ENCODE measurements at places on chromosomes 6 and 20.

- no peak for DNase-seq
Observed at GRCh38 chr6:87538510-87539260, 51.1 kb downstream of the RARS2 start.

GRCh38 chr20:62405108-62405980, 1.7 kb downstream of the CABLES2 start:
- no peak for DNase-seq

GRCh38 chr6:48818052-48818412, 645.0 kb downstream of the MMUT start:
- DNase-seq, result no peak

- no peak for DNase-seq
Observed at GRCh38 chr6:170211404-170212025, 79.4 kb downstream of the DLL1 start.

- DNase-seq, result no peak
Observed at GRCh38 chr6:76706631-76707030, 634.2 kb upstream of the IMPG1 start.

- no peak for DNase-seq
Observed at GRCh38 chr6:169339025-169339424, 85.4 kb upstream of the THBS2 start.

GRCh38 chr6:159114569-159114968, 54.6 kb upstream of the FNDC1 start:
- no peak for DNase-seq

DNA sequence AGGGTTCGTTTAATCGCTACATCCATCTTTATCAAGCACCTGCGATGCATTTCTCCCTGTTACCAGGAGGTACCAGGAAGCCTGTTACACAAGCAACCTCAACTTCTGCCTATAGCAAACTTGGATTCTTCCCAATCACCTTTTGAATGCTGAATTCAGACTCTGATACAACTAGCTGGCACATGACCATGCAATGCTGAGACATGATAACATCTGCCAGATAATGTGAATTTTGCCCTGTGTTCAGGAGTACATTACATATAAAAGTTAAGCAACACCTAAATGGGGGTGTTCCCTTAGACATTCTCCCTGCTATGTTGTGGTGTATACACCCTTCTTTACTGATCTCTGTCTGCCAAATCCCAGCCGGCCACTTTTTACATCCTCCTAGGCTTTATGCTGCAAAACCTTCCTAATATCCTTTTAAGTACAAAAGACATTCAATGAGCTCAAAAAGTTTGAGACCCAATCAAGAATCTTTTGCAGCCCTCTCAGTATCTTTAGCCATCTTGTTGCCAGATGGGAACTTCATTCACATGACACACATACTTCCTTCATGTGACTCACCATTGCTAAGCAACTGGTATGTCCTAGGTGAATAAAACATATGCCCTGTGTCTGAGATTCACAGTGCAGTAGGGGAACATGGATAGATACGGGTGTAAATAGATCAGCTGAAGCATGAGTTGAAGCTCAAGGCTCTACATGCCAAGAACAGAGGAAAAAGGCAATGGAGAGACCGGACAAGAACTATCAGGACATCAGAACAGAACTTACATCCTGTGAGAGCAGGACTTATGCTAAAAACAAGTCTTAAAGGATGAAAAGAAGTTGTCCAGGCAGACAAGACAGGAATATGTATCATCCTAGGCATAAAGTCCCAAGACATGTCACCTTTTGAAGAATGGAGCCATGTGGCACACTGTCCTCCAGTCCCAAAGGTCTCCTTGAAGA, 84.3 kb downstream of the ZHX3 start:
- no peak for DNase-seq

GRCh38 chr6:155611742-155612141, 156.1 kb upstream of the NOX3 start:
- no peak for DNase-seq

- DNase-seq, result no peak
Observed at GRCh38 chr20:63968928-63969760, 586 bp downstream of the ZNF512B start.

DNA sequence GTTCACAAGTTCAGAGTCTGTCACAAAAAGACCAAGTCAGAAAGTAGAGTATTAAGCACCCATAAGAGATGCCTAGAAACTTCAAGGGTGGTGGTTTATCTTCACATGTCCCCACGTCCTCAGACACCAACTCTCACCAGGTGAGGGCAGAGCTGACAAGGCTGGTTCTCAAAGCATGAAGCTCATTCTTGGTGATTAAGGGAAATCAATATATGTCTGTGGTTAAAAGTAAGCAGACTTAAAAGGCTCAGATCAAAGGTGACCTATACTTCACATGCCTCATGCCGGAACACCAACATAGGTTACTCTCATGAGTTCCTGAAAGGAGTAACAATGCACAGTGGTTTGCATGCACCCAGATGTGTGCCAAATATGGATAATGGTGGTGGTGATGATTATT, 27.0 kb downstream of the IL17A start:
- DNase-seq, result no peak

DNA sequence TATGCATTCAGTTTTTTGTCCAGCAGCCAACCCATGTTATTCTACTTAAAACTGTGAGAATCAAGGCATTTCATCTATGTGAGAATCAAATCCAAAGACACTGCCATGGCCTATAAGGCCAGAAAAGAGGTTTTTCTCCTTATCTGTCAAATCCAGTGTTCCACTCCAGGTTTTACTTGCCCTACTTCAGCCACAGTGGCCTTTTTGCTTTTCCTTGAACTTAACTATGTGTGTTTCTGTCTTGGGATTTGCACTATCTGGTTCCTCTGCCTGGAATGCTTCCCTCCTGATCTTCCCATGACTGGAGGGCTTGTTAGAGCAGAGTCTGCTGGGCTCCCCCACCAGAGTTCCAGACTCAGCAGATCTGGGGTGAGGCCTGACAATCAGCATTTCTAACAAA, 113.1 kb upstream of the DOK5 start:
- DNase-seq, result no peak

DNA sequence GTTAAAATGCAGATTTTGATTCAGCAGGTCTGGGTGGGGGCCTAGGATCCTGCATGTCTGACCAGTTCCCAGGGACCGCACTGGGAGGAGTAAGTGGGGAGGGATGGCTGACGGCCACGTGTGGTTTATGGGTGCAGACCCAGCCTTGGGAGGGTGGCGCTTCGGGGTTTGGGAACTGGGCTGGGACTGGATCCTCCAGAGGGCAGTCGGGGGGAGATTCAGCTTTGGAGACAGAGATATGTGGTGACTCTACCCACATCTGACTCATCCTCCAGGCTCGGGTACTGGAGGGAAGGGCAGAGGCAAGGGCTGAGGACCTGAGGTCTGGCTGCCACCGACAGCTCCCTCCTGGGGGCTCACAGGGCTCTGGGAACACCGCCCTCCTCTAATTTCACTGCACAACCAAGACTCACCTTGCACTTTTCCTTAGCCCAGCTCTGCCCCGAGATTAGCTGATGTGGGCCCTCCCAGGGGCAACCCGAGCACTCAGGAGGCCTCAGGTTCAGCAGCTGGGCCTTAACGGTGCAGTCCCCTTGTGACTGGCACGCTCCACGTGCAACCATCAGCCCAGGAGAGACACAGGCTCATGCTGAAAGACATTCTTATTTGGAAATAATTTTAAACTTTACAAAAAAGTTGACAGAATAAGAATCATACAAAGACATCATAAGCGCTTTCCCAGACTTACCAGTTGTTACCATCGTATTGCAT, 172.8 kb upstream of the PMEPA1 start:
- DNase-seq, result no peak

GRCh38 chr6:89509777-89510281, 76.9 kb downstream of the ANKRD6 start:
- peak; percentile 79 for DNase-seq

- DNase-seq, result peak; percentile 51
Observed at GRCh38 chr6:141728330-141728729, 404.4 kb upstream of the GJE1 start.

DNA sequence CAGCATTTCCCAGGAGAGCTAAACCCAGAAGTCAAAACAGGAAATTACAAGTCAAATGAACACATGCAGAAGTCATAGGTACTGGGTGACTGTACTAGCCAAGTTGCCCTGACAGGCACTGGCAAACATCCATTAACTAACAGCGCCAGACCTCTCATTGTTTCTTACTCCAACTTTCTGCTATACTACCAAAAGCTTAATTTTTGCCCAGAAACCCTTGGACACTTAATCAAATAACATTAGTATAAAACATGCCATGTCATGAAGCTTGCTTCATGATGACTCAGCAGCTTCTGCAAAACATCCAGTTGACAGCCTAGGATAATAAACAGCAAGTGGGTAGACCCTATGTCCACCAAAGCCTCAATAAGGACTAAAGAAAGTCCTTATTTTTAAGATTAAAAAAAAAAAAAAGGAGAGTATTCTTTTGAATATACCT, 3.5 kb downstream of the NUP153 start:
- no peak for DNase-seq

DNA sequence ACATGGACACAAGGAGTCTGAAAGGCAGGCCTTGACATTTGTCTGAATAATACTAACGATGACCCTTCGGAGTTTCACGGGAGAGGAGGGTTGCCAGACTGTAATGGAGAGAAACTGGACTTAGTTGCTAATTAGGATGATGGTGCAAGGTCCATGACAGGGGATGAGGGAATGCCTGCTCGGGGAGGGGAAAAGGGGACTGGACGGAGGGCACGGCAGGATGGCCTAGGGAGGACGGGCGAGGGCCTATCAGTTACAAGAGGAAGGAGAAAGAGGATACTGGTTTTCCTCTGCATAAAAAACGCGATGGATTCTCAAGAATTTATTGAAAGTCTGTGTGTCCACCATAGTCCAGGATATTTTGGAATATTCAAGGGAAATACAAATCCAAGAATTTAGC, 42.7 kb downstream of the IRAK1BP1 start:
- DNase-seq, result no peak

- peak; percentile 96 for DNase-seq
Observed at GRCh38 chr6:113858480-113859348, 1.6 kb downstream of the MARCKS start.

GRCh38 chr20:2914160-2914559, 40.9 kb downstream of the PTPRA start:
- DNase-seq, result no peak

DNA sequence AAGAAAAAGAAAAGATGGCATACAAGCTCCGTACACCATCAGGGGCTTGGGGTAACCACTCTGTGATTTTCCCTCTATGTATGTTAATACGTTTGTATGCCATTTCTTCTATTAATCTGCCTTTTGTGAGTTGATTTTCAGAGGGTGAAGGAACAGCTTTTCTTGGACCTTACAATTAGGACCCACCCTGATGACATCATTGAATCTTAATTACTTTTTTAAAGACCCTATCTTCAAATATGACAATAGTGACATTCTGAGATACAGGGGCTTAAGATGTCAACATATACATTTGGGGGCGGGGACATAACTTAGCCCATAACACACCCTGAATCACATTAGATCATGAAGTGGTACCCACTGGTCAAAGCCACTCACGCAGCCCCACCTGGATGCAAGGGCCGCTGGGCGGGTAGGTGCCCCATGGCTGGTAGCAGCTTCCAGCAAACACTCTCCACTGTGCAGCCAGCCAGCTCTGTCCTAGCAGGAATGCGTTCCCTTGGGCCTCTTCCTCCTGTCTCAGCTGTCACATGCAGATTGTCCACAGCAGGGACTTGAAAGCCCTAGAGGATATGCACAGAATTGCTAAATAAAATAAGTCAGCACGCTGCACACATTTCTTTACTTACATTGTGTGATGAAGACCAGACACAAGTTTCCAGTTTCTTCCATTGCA, 74.5 kb downstream of the FOXF2 start:
- no peak for DNase-seq

GRCh38 chr6:4973415-4973814, 30.4 kb downstream of the RPP40 start:
- no peak for DNase-seq

- no peak for DNase-seq
Observed at GRCh38 chr20:51198238-51198637, 175.3 kb upstream of the KCNG1 start.

GRCh38 chr6:20633566-20634340, 99.5 kb downstream of the CDKAL1 start:
- no peak for DNase-seq

DNA sequence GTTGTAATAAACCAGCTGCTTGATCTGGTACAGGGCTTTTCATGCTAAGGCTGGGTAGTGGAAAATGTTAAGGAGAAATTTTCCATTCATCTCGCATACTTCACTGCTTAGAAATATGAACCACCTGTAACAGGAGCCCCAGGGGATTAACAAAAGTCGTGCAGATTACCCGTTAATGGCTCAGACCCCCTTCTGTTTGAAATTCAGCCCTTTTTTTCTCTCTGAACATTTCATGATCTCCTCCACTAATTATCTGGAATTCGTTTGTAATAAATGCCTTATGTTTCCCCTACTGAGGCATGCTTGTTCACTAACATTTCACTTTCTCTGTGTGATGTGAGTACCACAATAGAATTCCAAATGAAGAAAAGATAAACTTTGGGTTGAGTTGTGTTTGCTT, 336.4 kb upstream of the HSF2 start:
- no peak for DNase-seq

- DNase-seq, result no peak
Observed at GRCh38 chr6:13461307-13461706, 26.1 kb downstream of the GFOD1 start.

DNA sequence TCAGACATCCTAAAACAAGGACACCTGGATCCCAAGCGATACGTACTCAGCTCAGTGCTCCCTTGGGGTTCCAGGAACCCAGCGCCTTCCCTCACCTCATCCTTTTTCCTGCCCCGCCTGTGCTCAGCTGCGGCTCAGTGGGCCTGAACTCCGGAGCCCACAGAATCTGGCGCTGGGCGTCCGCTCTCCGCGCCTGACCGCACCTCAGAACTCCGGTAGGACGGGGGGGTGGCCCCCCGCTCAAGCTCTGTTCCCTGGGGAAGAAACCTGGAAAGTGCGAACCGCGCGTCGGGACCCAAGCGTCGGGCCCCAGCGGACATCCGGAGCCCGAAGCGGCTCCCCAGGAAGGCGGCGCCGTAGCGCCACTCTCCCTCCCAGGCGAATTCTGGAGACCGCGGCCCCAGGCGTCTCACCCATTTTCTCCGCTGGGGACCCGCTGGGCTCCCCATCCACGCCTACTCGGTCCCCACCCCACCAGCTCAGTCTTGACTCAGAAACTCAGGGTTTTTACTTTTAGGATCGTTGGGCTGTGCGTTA, 336 bp upstream of the LY6G5C start:
- DNase-seq, result peak; percentile 36

GRCh38 chr6:163436843-163437242, 22.3 kb downstream of the QKI start:
- no peak for DNase-seq

GRCh38 chr20:50957276-50957675, 1.1 kb downstream of the DPM1 start:
- no peak for DNase-seq

GRCh38 chr20:17657898-17658647, 24.0 kb downstream of the RRBP1 start:
- no peak for DNase-seq

GRCh38 chr20:37505263-37506151, 15.5 kb upstream of the NNAT start:
- DNase-seq, result no peak

GRCh38 chr6:34709386-34709785, 12.8 kb upstream of the ILRUN start:
- DNase-seq, result no peak

- DNase-seq, result no peak
Observed at GRCh38 chr20:23959054-23959453, 29.5 kb downstream of the GGTLC1 start.

- no peak for DNase-seq
Observed at GRCh38 chr6:76972474-76972873, 490.8 kb downstream of the HTR1B start.

- DNase-seq, result no peak
Observed at GRCh38 chr20:37640600-37641561, 52.9 kb upstream of the CTNNBL1 start.
